ENCODE measurements at places on chromosomes 3 and 15.

DNA sequence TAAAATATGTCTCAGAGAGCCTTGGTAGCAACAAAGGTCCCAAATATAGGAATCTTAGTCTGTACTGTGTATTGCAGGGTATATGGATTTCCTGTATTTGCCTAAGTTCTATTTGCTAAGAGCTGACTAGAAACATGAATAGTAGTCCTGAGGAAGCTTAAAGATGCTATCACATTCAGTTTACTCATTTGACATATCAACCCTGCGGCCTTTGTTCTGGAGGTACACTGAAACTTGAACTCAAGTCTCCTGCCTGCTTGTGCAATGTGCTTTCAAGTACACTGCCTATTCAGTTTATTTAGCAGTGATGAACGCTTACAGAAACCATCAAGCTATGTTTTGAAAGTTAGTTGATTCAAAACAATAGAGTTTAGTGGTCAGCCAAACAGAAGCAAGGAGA is 21.1 kb downstream of the IL1RAP start:
- no peak for DNase-seq

- no peak for DNase-seq
Measured at GRCh38 chr15:31062911-31063310, 38.6 kb downstream of the TRPM1 start.

DNA sequence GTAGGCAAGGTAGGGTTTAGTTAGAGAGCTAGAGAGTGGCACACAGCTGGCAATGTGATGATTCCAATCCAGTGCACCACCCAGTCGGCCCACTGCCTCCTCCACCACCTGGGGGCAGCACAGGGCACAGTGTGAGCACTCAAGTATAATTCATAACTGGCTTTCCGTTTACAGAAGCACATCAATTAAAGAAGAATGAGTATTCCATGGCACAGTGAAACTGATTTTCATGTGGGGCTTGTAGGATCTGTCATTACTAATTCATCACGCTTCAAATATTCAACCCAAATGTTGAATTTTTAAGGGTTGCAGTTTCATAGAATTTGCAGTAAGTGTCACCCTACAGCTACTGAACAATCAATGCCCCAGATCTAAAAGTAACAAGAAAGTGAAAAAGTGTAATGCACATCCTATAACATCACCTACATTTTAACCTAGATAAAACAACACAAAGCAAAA is 149.9 kb downstream of the IGSF11 start:
- peak; percentile 72 for DNase-seq

DNA sequence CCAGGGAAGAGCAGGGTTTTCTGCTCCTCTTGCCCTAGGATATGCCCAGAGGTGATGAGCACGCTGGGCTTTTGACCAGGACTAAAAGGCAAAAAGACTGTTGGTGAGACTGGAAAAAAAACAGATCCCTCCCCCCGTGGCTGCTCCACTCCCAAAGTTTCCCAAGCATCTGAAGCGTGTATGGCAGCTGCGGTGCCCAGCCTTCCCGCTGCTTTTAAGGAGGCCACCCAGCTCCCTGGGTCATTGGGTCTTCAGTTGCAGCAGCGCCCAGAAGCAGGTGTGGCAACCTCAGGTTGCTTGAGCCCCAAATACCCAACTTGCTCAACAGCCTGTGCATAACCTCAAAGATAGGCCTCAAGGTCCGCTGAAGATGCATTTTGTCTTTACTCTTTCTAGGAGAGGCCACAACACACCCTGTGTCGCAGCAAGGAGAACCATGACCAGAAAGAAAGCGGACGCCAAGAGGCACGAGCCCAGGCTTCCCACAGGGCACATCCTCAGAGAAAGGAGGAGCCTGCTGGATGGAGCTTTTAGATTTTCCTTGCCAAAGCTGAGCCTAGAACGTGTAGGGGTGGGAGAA is 2.0 kb downstream of the SRGAP3 start:
- no peak for DNase-seq

- DNase-seq: peak; percentile 65
Measured at GRCh38 chr15:74725845-74726773, 781 bp upstream of the CYP1A1 start.

- no peak for DNase-seq
Measured at GRCh38 chr3:621714-622113, 425.2 kb downstream of the CHL1 start.

GRCh38 chr15:45200001-45200798 is 12.4 kb upstream of the SHF start:
- DNase-seq: peak; percentile 96

DNA sequence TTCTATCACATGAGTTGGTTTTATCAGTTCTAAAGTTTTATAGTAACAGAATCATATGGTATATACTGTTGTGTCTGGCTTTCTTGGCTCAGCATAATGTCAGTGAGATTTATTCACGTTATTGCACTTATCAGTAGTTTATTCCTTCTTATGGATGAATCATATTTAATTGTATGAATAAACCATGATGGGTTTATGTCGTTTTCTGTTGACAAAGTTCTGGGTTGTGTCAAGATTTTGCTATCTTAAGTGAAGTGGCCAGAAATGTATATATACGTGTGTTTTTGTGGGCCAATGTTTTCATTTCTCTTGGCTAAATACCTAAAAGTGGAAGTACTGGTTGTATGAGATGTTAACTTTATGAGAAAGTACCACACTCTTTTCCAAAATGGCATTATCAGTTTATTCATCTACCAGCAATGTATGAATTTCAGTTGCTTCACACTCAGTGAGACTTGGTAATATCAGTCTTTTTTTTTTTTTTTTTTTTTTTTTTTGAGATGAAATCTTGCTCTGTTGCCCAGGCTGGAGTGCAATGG is 112.4 kb upstream of the DCBLD2 start:
- DNase-seq: no peak

DNA sequence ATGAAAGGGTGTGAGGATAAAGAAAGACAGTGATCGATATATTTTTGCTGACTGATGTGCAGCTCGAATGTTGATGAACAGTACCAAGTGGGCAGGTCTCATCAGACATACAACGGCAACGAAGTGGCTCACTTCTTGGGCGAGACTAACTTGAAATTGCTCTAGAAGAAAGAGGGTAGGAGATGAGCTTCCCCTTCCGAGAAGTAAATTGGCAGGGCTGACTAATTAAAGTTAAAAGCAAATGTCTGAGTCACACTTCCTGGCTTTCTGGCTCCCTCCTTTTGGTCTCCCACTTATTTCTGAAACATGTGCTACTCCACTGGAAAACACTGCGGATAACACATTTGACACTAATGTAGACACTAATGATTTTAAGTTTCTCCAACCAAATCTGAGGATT is 228.3 kb downstream of the ABHD5 start:
- no peak for DNase-seq

DNA sequence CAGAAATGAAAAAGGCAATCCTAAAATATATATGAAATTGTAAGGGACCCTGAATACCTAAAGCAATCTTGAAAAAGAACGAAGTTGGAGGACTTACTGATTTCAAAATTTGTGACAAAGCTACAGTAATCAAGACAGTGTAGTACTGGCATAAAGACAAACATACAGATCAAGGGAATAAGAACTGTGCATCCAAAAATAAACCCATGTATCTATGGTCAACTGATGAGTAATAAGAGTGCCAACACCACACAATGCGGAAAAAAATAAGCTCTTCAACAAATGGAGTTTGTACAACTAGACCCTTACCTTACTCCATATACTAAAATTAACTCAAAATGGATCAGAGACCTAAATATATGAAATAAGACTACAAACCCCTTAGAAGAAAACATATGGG is 29.6 kb downstream of the GSK3B start:
- DNase-seq: no peak

- DNase-seq: peak; percentile 62
Measured at GRCh38 chr15:65916664-65917406, 47.5 kb downstream of the RAB11A start.
